Body of pancreas (tissue), 4 donors: ENCODE measurements at places on chromosomes 7 and 10. TPM values are rescaled to one million over a fixed set of nuclear protein-coding genes. Genes with fewer than 3 reads are reported as not detected.
A peak's percentile ranks its signal among the peaks of the same experiment; 100 is the strongest.

DNA sequence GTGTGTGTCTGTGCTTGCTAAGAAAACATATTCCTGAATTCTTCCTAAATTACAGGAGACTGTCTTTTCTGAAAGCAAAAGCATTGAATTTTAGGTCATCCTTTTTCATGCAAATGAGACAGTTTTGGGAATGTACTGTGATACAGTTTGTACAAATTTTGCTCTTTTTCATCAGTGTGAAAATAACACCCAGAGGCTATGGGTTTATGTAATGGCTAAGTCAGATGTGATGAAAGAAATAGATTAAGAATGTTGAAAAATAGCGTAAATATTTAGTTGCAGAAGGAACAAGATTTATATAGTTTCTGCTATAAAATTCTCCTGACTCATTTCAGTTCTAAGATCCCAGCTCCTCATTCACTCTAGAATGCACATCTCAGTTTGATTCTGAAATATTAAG is 24.6 kb downstream of the POM121L12 start:
- H3K4me1 ChIP-seq: no peaks in the 10 kb centered on the region
- no peak for DNase-seq
- no peaks in the 10 kb centered on the region for H3K27me3 ChIP-seq
- no peak overlapping the region for H3K4me3 ChIP-seq
- H3K36me3 ChIP-seq: no peaks in the 10 kb centered on the region
- no peak overlapping the region for H3K27ac ChIP-seq

DNA sequence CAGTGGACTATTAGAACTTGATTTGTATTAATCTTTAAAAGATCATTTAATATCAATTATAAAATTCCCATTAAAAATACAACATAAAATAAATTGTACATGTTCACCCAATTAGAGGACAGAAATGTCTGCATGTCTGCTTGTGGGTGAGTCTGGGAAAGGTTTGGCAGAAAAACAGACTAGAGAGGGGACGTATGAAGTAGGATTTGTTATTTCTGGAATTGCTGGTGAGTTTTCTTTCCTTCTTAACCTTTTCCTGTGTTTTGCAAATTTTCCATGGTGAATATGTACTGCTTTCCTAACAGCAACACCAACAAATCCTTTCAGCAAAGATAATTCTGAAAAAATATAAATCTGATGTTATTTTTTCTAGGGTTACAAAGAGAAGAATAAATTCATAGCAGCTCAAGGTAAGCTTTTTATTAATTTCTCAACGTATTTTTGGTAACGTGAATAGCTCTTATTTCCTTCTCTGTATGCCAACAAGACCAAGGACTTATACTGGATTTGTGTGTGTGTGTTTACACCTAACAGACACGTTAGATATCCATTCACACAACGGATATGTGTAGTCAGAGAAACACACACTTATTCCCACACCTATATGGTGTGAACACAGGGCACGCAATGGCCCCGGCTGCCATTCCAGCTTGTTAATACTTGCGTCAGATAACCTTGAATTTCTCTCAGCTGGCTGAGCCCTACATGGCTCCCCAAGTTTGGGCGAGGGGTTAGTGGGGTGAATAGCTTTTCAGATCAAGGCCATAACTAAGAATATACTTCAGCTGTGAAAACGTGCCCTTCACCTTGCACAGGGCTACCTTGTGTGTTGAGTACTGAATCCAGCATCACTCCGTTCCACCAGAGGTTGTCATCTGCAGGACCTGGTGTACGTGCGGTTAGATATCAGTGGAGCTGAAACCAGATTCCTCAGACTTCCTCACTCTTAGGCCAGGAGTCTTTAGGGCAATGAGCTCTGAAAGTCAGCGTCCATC is 64.6 kb downstream of the MKI67 start:
- no peaks in the 10 kb centered on the region for H3K36me3 ChIP-seq
- DNase-seq: no peak
- no peaks in the 10 kb centered on the region for H3K27me3 ChIP-seq

DNA sequence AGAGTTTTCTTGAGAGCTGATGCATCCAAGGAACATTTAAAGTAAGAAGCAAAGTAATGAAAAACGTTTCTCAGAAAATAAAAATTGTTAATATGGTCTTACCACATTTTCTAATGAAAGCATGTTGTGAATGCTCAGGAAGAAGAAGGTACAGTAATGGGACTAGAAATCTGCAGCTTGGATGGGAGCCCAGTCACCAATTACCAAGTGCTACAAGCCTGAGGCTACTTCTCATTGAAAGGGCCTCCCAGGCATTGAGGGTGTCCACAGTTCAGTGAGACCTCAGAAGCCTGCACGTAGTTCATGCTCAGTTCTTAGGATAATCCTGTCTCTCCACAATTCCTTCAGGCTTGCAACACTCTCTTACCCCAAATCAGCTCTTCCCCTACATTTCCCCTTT is 17.6 kb downstream of the PTN start:
- no peaks in the 10 kb centered on the region for H3K36me3 ChIP-seq
- H3K4me3 ChIP-seq: no peak overlapping the region
- no peak for DNase-seq
- H3K27ac ChIP-seq: no peak overlapping the region
- H3K27me3 ChIP-seq: no peaks in the 10 kb centered on the region

- H3K27me3 ChIP-seq: no peaks in the 10 kb centered on the region
- no peak overlapping the region for H3K27ac ChIP-seq
- no peaks in the 10 kb centered on the region for H3K4me1 ChIP-seq
- H3K4me3 ChIP-seq: no peak overlapping the region
- no peak for DNase-seq
These were observed 93.9 kb downstream of the CCDC3 start for GRCh38 chr10:12907656-12908055.

DNA sequence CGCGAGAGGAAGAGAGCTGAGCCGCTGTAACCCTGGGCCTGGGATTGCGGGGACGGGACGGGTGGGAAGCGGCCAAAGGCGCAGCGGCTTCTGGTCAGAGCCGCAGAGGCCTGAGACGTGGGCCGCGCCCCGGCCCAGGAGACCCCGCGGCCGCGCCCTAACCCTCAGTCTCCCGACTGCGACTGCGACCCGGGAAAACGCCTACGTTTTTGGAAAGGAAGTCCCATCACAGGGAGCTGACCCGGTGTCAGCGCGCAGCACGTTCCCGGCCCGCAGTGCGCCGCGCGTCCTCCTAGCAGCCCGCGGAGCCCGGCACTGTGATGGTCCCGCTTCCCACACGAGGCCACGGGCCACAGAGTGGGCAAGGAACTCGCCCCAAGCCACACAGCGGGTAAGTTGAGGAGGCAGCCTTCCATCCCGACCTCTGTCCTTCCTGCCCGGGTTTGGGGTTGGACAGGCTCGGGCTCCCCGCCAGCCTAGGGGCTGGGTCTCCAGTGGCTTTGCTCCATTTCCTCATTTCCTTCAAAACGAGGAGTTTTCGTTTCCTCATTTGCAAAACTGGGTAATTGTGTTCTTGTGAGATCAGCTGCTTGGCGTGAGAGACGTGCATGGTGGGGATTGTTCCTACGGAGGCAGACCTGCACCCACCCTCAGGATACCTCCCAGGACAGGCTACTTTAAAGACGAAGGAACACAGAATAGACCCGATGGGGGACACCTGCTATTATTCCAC is 1.2 kb downstream of the GPNMB start:
- no peaks in the 10 kb centered on the region for H3K36me3 ChIP-seq
- DNase-seq: no peak
- peaks cover 8% of the 10 kb centered on the region for H3K27me3 ChIP-seq
- H3K4me3 ChIP-seq: no peak overlapping the region

Gene SLC18A3
- total RNA-seq: not detected

Gene STRIP2
- not detected for total RNA-seq

- H3K4me3 ChIP-seq: no peak overlapping the region
- no peak for DNase-seq
- no peak overlapping the region for H3K27ac ChIP-seq
- H3K4me1 ChIP-seq: peaks cover 39% of the 10 kb centered on the region
These were observed 1.3 kb downstream of the SHH start for GRCh38 chr7:155810770-155811559.

Gene OR2A5
- not detected for total RNA-seq

DNA sequence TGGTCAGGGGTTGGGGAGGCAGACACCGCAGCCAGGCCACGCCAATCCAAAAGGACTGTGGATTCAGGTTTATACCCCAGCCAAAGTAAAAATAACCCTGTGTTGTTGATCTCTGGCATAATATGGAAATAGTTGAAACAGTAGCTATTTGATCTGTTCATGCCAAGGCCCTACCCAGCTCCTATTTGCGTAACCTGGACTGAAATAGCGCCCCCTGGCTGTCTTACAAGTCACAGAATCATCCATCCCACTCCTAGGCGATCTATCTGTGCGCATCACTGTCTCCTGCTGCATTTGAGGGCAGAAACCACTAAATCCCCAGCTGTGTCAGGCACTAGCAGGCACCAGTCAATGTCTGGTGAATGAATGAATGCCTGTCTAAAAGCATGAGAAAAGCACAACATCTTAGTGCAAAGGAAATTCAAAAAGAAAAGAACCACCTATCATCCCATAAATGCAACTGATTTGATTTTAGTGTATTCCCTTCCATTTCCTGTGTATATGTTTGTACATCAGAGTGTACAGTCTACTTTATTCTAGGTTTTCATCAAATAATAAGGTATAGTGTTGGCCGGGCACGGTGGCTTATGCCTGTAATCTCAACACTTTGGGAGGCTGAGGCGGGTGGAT is 160.0 kb downstream of the SLIT1 start:
- H3K27ac ChIP-seq: no peak overlapping the region
- H3K4me1 ChIP-seq: peaks cover 25% of the 10 kb centered on the region
- no peak overlapping the region for H3K4me3 ChIP-seq
- DNase-seq: peak; percentile 73

DNA sequence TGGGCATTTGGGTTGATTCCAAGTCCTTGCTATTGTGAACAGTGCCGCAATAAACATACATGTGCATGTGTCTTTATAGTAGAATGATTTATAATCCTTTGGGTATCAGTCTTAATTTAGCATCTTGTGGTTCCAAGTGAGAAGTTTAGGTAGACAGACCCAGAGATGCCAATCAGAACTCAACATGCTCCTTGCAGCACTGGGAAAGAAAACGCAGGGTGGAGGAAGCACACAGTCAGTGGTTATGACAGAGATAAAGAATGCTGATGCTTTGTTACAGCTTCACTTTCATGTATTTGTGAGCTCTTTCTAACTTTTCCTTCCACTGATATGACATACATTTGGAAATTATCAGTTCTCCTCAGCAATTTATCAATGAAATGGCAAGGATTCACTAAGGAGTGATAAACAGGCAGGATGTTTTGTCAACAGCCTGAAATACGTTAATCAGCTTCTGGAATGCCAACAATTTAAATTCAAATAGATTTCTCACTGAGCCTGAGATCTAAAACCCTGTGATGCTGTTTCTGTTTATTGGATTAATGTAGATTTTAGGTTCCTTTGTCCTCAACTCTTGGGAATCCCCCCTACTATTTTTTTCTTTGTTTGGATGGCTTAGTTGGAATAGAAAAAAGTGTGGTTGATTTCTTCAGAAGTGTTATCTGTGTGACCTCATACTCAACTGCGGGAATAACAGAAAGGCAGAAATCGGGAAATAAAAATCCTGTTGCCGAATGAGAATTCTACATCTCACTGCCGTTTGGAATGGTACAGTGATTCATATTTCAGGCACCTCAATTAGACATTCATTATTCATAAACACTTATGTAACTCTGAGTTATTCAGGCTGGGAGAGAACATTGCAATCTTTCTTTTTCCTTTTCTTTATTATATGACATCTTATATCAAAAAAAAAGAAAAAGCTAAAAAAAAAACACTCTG is 675.0 kb downstream of the CNTNAP2 start:
- no peaks in the 10 kb centered on the region for H3K4me1 ChIP-seq
- DNase-seq: no peak
- no peaks in the 10 kb centered on the region for H3K36me3 ChIP-seq
- H3K4me3 ChIP-seq: no peak overlapping the region
- H3K27me3 ChIP-seq: no peaks in the 10 kb centered on the region

GRCh38 chr7:80357530-80357929 is 154.3 kb downstream of the GNAT3 start:
- H3K4me3 ChIP-seq: no peak overlapping the region
- H3K36me3 ChIP-seq: no peaks in the 10 kb centered on the region
- no peaks in the 10 kb centered on the region for H3K27me3 ChIP-seq
- no peak overlapping the region for H3K27ac ChIP-seq
- no peak for DNase-seq

- no peaks in the 10 kb centered on the region for H3K4me1 ChIP-seq
- no peak overlapping the region for H3K27ac ChIP-seq
- no peaks in the 10 kb centered on the region for H3K36me3 ChIP-seq
- H3K4me3 ChIP-seq: no peak overlapping the region
- no peak for DNase-seq
These were observed 41.8 kb downstream of the FAM204A start for GRCh38 chr10:118300320-118300719.

DNA sequence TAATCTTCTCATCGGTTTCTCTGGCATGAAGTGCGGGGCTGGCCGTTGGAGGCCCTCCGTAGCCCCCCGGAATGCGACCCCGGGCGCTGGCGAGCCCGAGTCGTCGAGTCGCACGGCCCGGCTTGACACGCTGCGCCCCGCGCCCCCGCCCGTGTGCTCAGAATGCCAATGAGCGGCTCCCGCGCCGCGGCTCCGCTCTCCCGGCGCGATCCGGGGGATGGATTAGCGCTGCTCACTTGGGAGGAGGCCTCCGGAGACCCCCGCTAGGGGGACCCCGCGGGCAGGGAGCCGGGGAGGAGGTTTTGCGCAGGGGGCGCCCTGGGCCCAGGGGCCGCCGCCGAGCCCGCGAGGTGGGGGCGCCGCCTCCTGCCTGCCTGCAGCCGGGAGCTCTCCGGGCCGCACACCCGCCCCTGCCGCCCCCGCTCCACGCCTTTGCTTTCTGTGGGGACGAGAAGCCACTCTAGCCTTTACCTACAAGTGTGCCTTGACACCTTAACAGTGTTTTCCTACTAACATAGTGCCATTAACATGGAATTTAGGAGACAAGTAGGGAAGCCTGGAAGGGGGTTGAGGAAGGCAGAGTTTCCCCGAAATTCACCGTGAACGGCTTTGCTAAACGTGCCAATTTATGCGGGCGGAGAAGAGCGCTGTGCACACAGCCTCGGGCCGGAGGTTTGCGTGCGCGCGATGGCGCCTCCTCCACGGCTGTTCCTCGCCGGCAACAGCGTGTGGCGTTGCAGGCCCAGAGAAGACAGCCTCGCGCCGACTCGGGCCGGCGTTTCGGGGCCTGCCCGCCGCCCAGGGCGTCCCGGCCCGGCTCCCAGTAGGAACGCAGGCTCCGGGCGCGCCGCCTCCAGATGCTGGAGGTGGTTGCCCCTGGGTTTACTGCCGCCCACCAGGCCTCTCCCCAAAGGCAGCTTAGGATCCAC is 7.1 kb downstream of the SHH start:
- H3K4me3 ChIP-seq: no peak overlapping the region
- H3K27me3 ChIP-seq: peaks cover 28% of the 10 kb centered on the region
- no peaks in the 10 kb centered on the region for H3K36me3 ChIP-seq
- DNase-seq: peak; percentile 48

GRCh38 chr7:130227883-130228575 is 20.4 kb downstream of the SSMEM1 start:
- no peaks in the 10 kb centered on the region for H3K36me3 ChIP-seq
- no peak overlapping the region for H3K27ac ChIP-seq
- peaks cover 4% of the 10 kb centered on the region for H3K4me1 ChIP-seq
- H3K4me3 ChIP-seq: no peak overlapping the region

GRCh38 chr10:22002591-22003176 is 846 bp downstream of the DNAJC1 start:
- no peaks in the 10 kb centered on the region for H3K27me3 ChIP-seq
- peak overlapping the region; percentile 98 for H3K27ac ChIP-seq
- peak overlapping the region; percentile 46 for H3K4me3 ChIP-seq
- no peaks in the 10 kb centered on the region for H3K36me3 ChIP-seq

- no peak overlapping the region for H3K4me3 ChIP-seq
- peaks cover 19% of the 10 kb centered on the region for H3K4me1 ChIP-seq
- H3K27me3 ChIP-seq: no peaks in the 10 kb centered on the region
- no peaks in the 10 kb centered on the region for H3K36me3 ChIP-seq
- no peak for DNase-seq
These were observed 89.0 kb upstream of the SVIL start for GRCh38 chr10:29723726-29724125.

Gene PNLIPRP3
- not detected for total RNA-seq
